ENCODE measurements at places on chromosomes 1 and 21.

DNA sequence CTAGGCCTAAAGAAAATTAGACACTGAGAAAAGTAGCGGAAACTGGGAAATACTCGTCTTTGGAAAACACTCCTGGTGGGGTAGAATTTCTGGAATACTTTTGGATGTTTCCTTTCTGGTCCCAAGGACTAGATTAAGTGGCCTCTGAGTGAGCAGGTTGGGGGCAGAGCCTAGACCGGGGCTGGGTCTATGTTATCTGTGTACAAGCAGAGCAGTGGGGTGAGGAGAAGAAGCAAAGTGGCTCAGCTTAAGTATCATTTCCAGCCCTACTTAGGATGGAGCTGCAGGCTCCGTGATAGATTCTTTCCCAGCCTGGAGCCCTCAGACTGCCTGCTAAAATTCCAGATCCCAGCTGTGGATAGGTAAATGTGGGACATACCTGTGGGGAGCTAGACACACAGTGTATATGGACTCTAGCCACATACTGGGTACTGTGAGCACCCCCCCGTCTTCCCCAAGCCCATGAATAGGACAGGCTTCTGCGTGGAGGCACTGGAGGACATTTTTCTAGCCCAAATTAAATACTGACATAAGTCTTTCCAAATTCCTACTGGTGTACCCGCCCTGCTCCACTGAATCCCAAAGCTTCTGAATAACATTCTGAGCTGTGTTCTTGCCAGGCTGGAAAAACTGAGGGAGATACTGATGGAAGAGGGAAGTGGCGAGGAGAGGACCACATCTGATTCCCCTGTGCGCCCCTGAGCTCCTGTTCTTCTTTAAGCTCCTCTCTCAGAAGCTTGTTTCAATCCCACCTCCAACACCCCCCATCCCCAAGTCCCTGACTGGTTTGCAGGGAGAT is 6.8 kb downstream of the FMOD start:
- no peak for DNase-seq

GRCh38 chr1:202694314-202694713 is 15.9 kb downstream of the SYT2 start:
- DNase-seq = no peak

GRCh38 chr21:37220433-37220980 is 46.6 kb downstream of the VPS26C start:
- no peak for DNase-seq

DNA sequence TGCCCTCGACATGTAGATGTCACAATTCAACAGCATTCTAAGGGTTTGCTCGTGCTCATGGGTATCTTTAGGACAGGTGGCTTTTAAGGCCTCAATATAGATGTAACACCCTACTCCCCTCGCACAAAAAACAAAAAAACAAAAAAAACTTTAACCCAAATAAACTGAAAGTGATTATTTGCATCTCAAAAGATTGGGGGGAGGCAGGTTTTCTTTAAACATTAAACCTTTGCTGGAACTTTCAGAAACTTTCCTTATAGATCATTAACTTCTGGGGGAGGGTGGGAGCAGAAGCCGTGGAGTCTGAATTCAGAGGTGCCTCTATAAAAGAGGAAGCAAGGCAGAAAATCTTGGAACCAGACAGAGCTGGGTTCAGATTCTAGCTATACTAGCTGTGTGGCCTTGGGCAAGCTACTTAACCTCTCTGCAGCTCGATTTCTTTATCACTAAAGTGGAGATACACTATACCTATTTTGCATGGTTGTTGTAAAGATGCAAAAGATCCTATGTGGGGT is 3.2 kb upstream of the KIAA1614 start:
- DNase-seq = no peak

DNA sequence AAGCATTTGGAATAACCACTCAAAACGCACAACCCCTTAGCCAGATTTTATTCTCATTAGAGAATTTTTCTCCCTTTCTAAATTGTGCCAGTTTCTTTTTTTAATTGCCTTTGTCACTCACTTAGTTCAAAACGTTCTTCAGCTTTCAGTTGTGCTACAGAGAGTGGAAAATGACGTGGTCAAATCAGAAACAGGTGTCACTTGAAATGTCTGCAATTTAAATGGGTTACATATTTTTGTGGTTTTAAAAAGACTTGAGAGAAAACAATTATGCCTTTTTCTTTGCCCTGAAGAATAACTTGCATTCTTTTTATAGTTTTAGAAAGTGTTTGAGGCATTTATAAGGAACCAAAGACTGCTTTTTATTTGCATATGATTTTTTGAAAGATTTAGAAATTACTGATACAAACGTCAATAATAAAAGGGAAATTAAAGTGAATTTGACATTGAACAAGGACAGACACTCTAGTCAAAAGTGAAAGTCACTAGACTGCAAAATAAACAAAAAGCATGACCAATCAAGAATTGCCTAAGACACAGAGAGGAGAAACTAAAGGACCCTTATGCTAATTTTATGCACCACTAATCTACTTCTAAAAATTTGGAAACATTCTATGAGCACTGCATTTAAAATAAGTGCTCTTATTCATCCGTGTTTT is 191.0 kb downstream of the TPR start:
- no peak for DNase-seq

DNA sequence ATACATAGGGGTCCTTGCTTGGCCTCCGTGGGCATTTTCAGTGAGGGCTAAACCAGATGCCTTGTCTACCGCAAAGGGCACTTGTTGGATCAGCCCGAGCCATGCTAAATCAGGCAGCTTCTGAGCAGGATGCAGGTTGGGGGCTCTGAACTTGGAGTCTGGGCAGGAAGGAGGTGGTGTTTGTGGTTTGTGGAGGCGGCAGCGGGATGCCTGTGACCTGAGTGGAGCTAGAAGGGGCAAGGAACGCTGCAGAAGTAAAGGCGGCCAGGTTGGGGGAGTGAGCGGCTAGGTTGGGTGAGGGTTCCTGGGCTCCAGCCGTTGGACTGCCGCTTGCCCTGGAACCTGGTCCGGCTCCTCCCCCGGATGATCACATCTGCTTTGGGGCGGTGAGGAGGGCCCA is 183.9 kb downstream of the CAMTA1 start:
- DNase-seq = no peak

DNA sequence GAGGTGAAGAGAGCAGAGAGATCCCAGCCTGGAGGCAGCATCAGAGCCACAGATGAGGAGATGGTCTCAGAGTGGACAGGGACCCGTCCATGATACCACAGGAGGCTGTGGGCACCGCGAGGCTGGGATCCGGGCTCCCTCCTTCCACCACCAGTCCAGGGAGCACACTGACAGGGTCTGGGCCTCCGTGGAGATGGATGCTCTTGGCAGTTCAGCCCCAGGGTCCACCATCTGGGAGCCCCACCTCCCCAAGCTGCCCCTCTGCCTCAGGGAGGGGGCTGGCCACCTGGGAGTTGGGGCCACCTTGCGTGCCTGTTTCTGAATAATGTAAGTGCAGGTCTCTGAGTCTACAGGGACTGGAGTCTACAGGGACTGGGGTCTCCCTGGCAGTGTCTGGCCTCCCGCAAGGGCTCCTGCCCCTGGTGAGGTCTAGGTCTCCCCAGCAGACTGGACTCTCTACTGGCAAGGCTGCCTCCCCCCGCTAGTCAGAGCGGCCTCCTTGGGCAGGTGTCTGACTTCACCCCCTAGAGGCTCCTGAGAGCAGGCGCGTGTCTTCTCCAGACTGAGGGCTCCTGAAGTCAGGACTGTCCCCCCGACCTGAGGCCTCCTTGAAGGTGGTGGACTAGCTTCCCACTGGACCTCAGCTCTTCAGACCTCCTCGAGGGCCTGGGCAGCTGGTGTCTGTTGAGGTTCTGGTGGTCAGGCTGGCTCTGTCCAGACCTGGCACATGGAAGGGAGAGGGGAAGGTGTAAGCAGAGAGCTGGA is 218.5 kb downstream of the PTPRU start:
- DNase-seq = no peak

DNA sequence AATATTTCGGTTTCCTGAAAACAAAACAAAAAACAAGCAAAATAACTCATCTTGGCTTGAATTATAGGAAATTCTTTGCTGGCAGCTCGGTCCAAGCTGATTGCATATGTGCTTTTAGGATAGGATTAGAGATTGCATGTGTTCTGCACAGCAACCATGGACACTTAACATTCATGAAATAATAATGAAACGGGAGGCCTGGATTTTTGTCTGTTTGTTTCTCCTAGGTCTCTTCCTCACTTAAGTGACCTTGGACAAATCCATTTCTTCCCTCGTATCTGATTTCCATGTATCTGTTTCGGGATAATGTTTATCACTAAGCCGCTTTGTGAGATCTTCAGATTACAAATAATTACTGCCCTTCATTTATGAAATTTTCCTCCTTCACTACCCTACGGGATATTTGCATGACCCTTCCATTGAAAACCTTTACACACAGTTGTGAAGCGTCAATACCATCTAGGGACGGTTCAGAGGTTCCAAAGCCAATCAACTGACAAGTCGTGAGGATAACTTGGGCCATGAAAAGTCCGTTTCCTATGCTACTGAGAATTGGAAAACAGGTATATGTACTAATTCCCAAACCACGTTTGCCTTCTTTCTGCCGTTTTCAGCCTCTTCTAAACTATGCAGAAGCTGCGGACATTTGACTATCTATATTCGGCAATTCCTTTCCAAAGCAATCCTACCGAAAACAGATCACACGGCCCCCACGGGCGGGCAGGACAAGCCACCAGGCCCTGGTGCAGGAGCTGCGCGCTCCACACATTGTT is 1.3 kb upstream of the H3-3A start:
- DNase-seq = no peak

GRCh38 chr1:74468982-74469603 is 43.3 kb downstream of the LRRC53 start:
- no peak for DNase-seq

DNA sequence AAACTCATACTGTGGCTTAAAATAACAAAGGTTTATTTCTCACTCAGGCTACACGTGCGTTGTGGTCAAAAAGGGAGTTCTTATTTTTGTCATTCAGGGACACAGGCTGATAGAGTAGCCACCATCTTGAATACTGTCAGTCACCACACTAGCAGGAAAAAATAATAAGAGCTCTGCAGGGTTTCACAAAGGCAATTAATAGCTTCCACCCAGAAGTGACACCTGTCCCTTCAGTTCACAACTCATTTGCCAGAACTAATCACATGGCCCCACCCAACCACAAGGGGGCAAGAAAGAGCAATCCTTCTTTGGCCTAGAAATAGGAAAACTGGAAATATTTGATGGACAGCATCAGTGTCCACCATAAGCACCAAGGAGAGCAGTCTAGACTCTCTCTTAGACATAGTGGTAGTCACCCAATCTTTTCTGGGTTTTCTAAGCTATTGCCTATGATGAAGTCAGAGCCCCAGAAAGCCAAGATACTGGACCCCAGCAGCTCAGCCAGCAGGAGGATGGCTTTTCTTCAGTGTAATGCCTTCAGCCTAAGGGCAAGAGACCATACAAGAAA is 8.2 kb downstream of the HAPLN2 start:
- DNase-seq = no peak

GRCh38 chr1:14811573-14811972 is 213.1 kb downstream of the KAZN start:
- DNase-seq = no peak

GRCh38 chr1:14183329-14183728 is 415.2 kb upstream of the KAZN start:
- DNase-seq = peak; percentile 17

DNA sequence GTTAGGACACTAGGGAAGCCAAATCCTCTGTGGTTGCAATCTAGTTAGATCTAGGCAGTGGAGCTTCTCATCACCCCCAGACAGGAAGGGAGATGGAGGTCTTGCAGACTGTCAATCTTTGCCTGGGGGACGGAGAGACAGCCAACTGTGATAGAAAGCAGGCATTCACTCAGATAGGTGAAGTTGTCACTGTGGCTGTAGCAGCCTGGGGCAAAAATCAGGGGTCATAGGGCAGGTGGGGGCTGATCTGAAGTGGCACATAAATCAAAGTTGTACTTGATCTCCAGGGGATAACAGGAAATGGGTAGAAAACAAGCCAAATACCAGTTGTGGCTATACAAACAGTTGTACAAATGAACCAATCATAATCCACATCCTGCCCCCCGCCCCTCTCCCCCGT is 620.9 kb upstream of the USP24 start:
- no peak for DNase-seq

DNA sequence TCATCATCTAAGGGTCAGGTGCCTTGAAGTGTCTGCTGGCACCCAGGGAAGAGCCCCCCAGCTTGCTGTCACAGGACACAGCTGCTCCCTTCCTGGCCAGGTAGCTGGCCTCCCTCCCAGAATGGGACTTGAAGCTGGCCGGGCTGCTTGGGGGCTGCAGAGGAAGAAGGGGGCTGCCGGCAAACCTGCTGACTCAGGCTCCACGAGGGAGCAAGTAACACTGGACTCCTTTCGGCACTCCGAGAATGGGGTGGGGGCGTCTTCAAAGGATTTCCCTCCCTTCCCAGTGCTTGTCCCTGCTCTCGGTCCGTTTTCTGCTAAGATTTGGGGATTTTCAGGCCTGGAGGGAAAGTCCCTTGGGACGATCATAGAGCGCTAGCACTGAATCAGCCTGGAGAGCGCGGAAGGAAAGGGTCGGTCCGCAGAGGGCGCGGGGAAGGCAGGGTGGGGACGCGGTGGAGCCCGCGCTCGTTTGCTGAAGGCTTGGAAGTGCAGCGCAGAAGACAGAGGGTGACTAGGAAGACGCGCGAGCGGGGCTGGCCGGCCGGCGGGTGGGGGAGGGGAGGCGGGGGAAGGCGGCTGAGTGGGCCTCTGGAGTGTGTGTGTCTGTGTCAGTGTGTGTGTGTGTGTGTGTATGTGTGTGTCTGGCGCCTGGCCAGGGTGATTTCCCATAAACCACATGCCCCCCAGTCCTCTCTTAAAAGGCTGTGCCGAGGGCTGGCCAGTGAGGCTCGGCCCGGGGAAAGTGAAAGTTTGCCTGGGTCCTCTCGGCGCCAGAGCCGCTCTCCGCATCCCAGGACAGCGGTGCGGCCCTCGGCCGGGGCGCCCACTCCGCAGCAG is at the start of gene CSF1:
Gene CSF1, plus strand, starts transcription at position 727 of the 840 bp plus-strand sequence. CDS start 175 bp downstream, outside the sequence.
- DNase-seq = no peak

- peak; percentile 78 for DNase-seq
Observed at GRCh38 chr1:35660581-35661473, 19.5 kb upstream of the PSMB2 start.

GRCh38 chr1:228935198-228935663 is 200.0 kb downstream of the RHOU start:
- DNase-seq = no peak

GRCh38 chr1:153985941-153986761 is at the start of gene RAB13:
TSS of gene RAB13 (minus strand) at chr1:153986339. CDS start at chr1:153986236, 103 bp downstream.
- no peak for DNase-seq

GRCh38 chr1:4681026-4681425 is 26.6 kb downstream of the AJAP1 start:
- DNase-seq = no peak

DNA sequence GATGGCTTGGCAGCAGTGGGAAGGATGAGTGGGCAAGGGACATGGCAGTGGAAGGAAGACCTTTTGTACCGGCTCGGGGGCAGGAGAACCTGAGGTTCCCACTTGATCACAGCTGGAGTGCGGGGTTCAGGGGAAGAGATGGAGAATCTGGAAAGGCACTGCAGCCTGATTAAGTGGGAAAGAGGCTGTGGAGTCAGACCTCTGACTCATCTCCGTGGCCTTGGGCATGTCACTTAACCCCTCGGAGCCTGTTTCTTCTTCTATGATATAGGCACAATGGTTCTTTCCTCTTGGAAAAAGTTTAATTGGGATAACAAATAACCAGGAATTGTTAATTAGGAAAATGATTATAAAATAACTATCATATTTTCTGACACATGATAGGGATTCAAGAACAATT is 13.1 kb upstream of the TMEM61 start:
- DNase-seq = no peak

- DNase-seq = no peak
Observed at GRCh38 chr21:18253221-18253620, 8.6 kb downstream of the CHODL start.

GRCh38 chr1:43205671-43206070 is 33.5 kb downstream of the CFAP57 start:
- no peak for DNase-seq

GRCh38 chr1:17558541-17558940 is 19.0 kb downstream of the ARHGEF10L start:
- DNase-seq = no peak

Data from iPS DF 19.7 (cell line).